ENCODE measurements at places on chromosomes 6 and 20.

- no peak for DNase-seq
Measured at GRCh38 chr20:42338294-42339201, 720.4 kb upstream of the CHD6 start.

- DNase-seq = no peak
Measured at GRCh38 chr20:59584278-59584925, 19.9 kb upstream of the PHACTR3 start.

DNA sequence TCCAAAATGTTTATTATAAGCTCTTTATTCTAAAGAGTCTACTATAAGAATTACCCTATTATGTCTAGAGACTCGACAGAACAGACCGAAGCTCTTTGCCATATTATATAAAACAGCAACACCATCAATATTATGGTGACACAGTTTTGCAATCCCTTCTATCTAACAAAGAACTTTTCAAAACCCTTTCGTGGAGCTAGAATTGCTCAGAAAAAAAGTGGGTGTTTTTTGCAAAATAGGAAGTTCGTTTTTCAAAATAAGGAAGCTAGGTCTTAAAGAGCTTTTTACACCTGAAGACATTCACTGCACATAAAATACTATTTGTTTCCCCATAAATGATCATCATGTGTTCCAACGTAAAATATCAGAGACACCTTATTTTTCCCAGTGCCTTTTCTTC is 240.0 kb downstream of the FOXC1 start:
- DNase-seq = no peak

DNA sequence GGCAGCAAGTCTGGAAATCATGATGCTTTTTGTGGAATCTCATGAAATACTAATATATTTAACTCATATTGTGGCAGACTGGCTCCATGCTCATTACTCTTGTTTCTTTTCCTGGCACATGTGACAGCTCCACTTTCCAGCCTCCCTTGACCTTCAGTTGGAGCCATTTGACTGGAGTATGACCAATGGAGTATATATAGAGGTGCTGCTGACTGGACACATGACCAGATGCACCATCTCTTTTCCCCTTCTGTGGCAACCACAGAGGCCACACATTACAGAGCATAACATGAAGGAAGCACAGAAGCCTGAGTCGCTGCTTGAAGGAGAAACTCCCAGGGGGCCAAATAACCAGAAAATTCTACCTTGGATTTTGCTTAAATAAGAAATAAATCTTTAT is 77.4 kb downstream of the MKKS start:
- DNase-seq = no peak

DNA sequence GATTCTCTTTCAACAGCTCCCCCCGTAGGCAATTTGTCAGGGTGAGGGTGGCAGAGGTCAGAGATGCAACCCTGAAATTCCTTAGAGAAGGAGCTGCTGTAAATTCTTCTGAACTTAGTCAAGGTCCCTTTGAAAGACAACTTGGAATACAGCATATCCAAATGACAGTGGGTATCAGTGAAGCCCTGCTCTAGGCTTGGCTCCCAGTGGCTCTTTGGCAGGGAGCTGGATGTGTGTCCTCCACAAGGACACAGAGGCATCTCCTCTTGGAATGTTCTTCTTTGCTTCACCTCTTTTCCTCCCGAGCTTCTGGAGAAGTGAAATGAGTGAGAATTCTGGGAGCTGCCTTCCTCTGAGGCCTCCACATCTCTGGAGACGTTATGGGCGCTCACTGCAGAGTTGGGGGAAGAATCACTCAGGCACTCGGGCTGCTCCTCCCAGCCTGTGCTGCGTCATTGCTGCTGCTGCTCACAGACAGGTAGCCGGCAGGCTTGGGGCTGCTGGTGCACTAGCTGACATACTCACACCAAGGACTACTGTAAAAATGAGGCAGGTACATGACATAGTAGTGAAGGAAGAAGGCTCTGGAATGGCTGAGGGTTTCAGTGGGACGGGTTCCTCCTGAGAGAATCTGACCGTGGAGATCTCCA is 34.1 kb downstream of the DYNLT1 start:
- DNase-seq = no peak

GRCh38 chr6:12572896-12573827 is 143.4 kb upstream of the PHACTR1 start:
- DNase-seq = no peak

DNA sequence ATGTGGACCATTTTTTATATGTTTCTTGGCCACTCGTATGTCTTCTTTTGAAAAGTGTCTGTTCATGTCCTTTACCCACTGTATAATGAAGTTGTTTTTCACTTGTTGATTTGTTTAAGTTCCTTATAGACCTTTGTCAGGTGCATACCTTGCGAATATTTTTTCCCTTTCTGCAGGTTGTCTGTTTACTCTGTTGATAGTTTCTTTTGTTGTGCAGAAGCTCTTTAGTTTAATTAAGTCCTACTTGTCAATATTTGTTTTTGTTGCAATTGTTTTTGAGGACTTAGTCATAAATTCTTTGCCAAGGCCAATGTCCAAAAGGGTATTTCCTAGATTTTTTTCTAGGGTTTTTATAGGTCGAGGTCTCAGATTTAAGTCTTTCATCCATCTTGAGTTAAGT is 66.2 kb downstream of the UNC5CL start:
- no peak for DNase-seq

DNA sequence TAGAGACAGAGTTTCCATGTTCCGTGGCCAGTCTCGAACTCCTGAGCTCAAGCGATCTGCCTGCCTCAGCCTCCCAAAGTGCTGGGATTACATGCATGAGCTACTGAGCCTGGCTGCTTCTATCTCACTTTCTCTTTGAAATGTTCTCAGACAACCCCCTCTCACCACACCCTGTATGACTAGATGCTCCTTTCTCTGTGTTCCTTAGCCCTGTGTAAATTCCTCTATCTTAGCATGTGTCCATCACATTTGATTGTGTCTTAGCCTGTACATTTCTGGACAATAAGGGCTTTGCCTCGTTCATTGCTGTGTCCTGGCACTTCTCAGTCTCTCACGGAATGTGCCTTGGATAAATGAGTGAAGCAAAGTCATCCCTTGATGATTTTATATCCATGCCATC is 168.1 kb upstream of the SCGN start:
- DNase-seq = no peak

DNA sequence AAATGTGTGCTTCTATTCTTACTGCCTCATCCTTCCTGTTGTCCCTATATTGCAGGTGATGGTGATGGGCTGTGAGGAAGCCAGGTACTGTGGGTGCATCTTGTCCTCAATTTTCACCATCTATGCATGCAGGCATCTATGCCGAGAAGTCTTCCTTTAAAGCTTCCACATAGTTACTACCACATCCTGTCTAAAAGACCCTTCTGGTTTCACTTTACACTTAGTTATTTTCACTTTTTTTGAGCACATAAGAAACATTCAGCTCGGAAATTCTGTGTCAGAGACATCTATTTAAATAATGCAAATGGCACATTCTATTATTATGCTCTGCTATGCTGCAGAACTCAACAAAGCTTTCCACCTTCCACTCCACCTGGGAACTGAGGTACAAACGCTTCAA is 28.2 kb upstream of the FABP7 start:
- DNase-seq = peak; percentile 17

- no peak for DNase-seq
Measured at GRCh38 chr20:10253780-10254179, 35.1 kb downstream of the SNAP25 start.

Measured in GM13977 (cell line).